Fibroblast of skin of left biceps (primary cell): ENCODE measurements at places on chromosomes 7 and 10.

DNA sequence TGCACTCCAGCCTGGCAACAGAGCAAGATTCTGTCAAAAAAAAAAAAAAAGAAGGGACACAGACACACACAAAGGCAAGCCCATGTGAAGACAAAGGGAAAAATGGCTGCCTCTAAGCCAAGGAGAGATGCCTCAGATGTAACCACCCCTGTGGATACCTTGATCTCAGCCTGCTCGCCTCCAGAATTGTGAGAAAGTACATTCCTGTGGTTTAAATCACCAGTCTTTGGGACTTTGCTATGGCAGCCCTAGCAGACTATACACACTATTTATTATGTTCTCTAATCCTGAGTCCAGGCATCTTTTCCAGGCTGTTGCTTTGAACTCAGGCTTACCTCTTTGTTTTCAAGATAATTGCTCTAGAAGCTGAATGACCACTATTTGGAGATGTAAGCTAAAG, 494.3 kb downstream of the GALNT17 start:
- peak; percentile 54 for DNase-seq

GRCh38 chr7:158975526-158976467, 119.4 kb downstream of the DYNC2I1 start:
- no peak for DNase-seq

- DNase-seq = no peak
These were observed 18.9 kb upstream of the BPGM start for GRCh38 chr7:134627775-134628153.

DNA sequence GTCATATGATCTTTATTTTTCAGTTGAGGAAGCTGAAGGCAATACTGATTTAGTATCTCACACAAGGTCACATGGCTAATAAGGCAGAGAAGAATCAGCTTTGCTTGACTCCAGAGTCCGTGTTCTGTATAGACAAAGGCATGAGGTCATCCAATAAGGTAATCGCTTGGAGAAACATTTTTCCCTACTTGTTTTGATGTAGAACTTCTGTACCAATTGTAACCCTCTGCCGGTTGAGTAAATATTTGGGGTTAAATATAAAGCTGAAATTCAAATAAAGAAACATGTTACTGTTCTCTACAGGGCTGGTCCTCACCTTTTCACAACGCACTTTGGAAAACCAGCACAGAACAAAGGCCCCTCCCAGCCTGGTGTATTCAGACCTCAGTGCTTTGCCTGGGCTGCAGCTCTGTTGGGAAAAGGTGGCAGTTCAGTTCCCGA, 83.0 kb upstream of the INSYN2A start:
- DNase-seq = no peak

DNA sequence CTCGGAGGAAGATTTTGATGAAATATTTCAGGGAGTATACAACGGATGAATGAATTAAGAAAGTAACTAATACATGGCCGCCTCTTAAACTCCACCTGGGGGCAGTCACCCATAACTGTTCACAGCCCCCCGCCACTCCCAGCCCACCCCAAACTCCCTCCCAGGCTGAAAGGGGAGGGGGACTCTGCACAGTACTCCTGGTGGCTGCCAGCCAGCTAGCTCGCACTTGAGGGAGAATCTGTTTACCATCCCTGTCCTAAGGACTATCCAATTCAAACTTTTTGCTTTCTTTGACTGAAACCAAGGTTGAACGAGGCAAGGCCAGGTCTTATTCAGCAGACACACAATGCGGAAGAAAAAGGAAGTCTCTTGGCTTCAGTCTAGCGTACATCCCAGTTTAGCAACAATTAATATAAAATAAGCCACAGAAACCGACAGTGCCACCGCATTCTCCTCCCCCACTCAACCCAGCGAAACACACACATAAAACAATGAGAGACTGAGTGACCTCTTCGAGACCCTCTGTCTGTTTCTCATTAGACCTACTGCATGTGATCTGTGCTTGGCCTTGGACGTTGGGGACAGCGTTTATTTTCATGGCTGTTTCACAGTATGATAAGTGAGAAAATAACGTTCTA, 219.5 kb downstream of the GLI3 start:
- DNase-seq = no peak

DNA sequence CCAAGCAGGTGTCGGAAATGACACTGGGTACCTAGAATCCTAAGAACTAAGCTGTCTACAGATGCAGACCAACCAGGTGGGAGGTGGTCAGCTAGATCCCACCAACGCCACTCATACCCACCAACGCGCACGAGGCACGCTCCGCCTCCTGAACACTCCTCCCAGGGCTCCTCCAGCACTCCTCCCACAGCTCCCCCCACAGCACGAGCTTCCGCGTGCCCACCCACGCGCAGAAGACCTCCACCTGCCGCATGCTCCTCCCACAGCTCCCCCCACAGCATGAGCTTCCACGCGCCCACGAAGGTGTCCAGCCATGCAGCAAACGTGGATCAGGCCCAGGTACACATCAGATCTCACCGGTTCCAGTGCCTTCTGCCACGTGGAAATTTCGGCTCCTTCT, 196.0 kb downstream of the MAD1L1 start:
- no peak for DNase-seq

DNA sequence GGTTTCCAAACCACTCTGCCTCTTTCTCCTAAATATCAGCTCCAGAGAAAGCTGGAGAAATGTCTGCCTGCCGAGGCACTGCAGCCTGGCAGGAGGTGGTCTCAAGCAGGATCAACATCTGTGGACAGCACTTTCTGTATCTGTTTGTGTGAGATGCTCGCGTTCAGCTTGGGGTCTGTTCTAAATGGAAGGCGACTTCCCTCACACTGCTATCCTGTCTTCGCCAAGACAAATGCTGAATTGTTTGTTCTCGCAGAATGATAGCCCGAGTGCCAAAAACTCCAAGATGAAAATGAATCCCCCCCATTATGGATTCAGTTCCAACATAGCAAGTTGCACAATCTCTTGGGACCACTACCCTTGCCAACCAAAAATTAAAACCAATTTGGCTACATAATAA, 72.2 kb upstream of the PALS2 start:
- DNase-seq = no peak

DNA sequence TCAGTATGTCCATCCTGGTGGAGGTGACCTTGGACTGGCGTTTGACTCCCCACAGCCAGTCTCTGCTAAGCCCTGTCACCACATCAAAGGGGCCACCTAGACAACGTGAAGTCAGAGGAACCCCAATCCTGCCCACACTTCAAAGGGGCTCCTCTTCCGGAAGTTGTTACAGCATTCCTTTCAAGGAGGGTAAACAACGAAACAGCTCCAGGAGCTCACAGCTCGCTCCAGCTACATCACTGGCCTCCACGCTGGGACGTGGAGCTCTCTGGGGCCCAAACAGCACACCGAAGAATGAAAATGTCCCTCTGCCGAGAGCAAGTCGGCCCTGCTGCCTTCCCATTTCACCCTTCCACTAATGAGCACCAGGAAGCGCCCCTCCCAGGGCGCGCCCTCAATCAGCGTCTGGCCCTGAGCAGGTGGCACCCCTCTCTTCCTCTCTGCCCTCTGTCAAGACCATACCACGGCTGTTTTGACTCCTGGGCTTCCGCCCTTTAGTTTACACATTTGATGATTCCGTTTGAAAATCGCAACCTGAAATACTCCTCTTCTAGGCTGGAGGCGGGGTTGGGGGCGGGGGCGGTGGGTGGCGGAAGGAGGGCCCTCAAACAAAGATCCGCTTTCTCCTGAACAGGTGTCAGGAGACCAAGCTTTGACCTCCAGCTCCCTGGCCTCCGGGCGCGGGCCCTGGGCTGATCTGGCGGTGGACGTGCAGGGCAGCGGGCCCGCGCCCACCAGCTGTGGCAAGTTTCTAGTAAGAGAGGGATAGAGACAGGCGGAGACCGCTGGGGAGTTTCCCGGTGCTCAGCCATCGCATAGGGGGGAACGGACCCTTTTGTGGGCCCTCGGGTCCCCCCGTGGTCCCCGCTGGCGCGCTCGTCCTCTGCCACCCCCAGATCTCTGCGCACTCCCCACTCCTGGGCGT, 53.1 kb upstream of the KDM7A start:
- DNase-seq = no peak

DNA sequence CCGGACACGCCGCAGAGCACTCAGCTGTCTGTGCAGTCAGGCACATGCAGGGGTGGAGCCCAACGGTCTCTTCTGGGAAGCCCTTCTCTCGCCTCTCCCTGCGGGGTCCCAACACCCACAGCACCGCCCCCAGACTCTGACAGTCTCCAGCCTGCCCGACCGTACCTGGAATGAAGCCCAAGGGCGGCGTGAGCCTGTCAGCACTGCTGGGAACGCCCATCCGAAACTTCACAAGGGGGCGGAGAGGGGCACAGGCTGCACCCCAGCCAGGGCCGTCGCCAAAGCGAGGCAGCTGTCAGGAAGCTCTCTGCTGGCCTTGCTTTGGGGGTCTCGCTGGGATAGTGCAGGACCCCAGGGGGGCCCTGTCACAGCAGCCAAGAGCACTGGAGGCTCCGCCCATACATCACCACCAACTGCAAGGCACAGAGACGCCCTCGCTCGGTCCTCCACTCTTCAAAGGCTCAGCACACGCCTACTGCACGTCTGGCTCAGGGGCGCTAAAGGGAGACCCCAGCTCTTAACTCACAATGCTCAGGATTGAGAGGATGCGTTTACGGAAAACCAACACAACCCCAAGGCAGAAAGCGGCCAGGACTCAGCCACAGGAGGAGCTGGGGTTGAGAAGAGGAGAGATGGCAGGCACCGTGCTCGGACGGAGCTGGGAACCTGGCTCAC, 30.9 kb downstream of the MAD1L1 start:
- no peak for DNase-seq

- no peak for DNase-seq
These were observed 98.8 kb upstream of the ZNF722 start for GRCh38 chr7:63899691-63900393.

DNA sequence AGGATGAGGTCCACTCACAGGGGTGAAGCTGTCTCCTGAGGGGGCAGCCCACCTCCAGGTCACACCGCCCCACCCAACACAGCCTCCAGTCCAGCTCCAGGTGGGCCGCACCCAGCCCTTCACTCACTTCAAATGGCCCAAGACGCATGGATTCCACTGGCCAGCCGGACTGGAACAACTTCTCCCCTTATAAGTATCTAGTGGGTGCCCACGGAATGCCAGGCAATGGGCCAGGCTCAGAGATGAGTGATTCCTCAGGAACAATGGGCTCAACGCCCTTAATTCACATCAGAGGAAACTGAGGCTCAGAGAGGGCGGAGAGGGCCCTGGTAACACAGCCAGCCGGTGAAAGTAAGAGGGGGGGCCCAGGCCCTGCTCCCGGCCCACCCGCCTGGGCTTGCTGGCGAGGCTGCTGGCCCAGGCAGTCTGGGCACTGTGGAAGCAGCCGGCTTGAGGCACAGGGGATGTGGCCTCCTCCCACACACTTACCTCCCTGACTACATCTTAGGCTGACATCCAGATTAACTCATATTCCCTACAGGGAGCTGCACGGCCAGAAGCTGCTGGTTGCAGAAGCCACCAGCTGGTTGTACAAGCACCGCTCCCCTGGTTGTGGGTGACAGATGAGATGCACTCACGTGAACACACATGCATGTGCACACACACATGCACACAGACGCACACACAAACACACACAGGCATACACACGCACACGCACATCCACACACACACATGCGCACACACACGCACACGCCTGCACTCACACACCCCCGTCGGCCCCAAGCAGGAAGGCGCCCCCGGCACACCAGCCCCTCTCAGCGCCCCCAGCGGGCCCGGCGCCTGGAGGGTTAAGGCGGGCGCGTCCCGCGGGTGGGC, 1.0 kb upstream of the FAM20C start:
- DNase-seq = peak; percentile 54

DNA sequence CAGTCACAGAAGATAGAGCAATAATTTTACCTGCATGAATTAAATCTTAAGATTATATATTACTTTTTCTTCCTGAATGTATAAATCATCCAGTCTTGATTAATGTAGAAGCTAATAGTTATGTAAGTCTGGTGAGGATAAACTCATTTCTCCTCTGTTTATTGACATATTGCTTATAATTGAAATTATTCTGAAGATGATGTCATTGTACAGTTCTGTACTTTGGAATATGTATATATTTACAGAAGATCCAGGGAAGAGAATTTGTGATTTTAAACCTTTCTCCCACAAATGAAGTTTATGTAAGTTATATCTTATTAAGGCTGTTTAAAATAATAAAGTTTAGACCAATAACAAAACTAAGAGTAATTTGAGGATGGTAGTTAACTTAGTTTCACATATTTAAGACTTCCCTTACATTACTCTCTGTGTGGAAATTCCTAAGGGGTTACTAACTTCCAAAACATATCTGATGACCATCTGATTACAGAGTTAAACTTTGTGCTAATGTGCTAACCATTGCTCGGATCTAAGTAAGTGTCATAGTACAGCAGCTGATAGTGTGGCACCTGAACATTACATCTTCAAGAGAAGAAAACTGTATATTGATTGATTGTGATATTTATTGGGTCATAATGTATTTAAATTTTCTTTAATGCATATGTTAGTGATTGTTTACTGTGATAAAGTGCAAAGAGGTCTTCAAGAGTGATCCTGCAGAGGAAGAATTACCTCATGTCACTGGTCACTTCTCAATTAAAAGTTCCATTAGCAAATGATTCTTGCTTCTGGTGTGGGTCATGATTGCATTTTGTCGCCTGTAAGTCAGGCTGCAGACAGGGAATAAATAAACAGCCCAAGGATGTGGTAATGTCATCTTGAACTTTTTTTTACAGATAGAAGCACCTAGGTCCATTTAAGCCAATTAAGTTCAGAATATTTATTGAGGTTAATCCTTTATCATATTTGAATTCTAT, 96.9 kb downstream of the UBE3C start:
- peak; percentile 23 for DNase-seq
